ENCODE measurements at places on chromosomes 2 and 18.

DNA sequence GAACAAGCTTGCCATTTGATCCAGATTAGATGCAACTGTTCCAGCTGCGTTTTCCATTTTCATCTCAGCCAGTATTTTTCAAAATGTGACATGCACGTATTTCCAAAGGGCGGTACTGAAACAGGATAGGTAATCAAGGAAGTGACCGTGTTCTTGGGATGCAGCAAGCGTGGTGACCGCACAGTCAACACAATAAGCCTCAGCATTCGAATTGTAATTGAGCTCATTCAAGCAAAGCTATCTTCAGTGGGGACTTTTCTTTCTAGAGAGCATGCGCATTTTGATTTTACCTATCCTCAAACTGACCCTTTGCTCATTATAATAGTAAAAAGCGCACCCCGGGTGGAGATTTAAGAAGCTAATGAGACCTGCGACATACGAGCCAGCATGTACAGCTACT lies 3.4 kb upstream of the ALPP start:
- no peak for DNase-seq

GRCh38 chr2:185780890-185781289 lies 42.3 kb downstream of the FSIP2 start:
- peak; percentile 7 for DNase-seq

GRCh38 chr2:72676341-72677025 lies 149.3 kb downstream of the EXOC6B start:
- DNase-seq, result peak; percentile 4

GRCh38 chr2:36659872-36660312 lies 36.6 kb upstream of the VIT start:
- DNase-seq, result peak; percentile 30

- DNase-seq, result no peak
Observed at GRCh38 chr2:239137165-239137897, 263.5 kb downstream of the HDAC4 start.

DNA sequence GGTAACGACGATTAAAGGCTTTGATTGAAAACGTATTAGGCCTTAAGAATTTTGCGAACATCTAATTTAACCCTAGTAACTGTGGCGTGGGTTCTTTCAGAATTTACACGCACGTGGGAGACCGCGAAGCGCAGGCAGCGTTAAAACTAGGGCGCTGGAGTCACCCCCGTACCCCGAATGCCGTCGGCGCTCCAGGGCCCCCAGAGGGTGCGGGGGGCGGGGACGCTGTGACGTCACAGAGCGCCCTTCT lies 673 bp upstream of the SMCHD1 start:
- DNase-seq, result no peak

DNA sequence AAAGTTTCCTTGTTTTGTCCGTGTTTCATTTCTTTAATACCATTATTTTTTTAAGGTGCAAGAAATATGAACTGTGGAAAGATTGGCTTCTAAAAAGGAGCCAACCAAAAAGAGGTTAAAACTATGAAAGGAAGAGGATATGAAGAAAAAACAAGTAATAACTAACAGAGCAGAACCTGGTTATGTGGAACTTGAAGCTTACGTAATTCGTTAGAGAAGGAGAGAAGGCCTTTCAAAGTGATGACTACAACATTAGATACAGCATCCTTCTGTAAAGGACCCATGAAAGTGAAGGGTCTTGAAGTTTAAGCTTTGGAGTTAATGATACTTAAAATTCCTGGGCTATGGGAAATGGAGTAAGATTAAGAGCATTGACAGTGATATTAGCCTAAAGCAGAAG lies 84.5 kb downstream of the ANKRD12 start:
- DNase-seq, result no peak

GRCh38 chr2:173819852-173820251 lies 145.3 kb downstream of the SP3 start:
- no peak for DNase-seq

DNA sequence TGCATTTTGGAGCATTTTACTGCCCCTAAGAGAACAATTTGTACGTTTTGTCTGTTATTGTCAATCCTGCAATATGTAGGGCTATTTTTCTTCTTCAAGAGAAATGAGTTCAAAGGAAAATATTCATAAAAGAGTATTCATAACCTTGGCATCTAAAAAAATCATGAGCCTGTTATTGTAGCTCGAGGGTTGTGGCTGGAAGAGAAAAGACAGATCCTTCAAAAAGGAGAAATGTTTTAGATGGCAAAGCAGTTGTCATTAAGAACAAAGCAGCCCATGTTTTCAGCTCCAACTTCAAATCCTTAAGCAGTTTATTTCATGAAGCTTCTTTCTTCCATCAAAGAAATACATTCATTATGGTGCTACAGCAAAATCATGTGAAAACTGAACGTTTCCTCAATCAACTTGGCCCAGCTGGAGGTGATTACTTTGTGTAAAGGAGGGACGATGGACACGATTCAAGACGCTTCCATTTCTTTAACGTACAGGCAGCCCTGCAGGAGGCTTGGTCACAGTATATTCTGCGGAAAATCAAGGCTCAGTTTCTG lies 31.4 kb downstream of the QPCT start:
- DNase-seq, result peak; percentile 18

- no peak for DNase-seq
Observed at GRCh38 chr2:144832048-144832447, 312.1 kb upstream of the ZEB2 start.

- DNase-seq, result no peak
Observed at GRCh38 chr2:119108186-119108585, 50.4 kb downstream of the C1QL2 start.

All from fibroblast of skin of right quadriceps (primary cell).